ENCODE measurements at places on chromosomes 3 and 15.

DNA sequence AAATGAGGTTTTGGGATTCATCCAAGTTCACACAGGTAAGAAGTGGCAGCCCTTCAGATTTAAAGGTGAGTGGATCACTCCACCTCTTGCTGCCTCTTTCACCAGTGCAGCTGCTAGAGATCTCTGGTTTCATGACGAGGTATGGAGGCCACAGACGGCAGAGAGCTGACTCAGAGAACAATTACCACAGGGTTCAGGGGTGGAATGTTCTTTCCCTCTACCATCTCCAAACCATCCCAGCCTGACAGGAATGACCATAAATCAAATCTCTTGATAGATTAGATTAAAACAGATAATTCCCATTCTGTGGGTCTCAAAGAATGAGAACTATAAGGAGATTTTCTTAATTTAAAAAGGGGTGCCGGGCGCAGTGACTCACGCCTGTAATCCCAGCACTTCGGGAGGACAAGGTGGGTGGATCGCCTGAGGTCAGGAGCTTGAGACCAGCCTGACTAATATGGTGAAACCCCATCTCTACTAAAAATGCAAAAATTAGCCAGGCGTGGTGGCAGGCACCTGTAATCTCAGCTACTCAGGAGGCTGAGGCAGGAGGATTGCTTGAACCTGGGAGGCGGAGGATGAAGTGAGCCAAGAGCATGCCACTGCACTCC, 174.2 kb upstream of the ATP11B start:
- no peak for DNase-seq

- no peak for DNase-seq
Measured at GRCh38 chr3:125109536-125109925, 53.7 kb upstream of the HEG1 start.

DNA sequence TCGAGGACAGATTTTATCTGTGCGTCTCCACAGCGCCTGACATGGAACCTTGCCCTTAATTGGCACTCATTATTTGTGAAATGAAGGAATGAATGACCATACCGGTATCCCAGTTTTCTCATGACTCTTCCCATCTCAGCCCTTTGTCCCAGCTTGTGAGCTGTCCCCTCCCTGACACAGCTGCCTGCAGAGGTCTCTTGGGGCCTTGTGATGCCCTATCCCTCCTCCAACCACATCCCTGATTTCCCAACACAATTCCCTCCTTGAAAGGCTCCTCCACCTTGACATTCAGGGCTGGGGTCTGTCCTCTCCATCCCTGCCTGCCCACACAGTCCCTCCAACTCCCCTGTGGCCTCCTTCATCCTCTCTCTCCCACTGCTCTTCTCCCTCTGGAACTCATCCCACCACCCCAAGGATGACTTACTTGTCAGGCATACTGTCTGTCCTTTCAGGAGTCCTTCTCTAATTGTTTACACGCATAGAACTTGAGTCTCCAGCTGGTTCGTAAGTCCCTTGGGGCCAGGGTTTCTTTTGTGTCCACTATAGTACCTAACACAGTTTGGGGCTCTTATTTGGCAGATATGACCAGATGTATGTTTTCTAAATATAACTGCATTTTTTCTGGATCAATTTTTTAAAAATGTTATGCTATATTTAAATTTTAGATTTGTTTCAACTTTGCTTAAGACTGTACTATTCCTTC, 35.6 kb upstream of the FILIP1L start:
- no peak for DNase-seq

DNA sequence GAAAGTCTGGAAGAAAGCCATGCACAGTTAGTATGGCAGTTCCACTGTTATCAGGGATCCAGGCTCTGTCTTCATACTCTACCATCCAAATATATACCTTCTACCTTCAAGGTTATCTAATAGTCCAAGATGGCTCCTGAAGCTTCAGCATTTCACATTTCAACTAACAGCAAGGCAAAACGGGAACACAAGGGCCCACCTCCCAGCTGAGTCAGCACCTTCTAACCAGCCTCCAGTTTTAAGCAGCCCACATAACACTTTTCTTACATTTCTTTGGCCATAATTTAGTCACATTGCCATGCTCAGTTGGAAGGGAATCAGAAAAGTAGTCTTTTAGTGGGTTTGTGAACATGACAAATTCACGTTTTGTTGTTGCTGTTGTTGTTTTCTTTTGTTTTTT, 15.4 kb upstream of the MSL2 start:
- no peak for DNase-seq

- DNase-seq = no peak
Measured at GRCh38 chr3:191008074-191008473, 145.6 kb upstream of the GMNC start.

GRCh38 chr3:158420654-158421396, 150.2 kb upstream of the MLF1 start:
- no peak for DNase-seq

DNA sequence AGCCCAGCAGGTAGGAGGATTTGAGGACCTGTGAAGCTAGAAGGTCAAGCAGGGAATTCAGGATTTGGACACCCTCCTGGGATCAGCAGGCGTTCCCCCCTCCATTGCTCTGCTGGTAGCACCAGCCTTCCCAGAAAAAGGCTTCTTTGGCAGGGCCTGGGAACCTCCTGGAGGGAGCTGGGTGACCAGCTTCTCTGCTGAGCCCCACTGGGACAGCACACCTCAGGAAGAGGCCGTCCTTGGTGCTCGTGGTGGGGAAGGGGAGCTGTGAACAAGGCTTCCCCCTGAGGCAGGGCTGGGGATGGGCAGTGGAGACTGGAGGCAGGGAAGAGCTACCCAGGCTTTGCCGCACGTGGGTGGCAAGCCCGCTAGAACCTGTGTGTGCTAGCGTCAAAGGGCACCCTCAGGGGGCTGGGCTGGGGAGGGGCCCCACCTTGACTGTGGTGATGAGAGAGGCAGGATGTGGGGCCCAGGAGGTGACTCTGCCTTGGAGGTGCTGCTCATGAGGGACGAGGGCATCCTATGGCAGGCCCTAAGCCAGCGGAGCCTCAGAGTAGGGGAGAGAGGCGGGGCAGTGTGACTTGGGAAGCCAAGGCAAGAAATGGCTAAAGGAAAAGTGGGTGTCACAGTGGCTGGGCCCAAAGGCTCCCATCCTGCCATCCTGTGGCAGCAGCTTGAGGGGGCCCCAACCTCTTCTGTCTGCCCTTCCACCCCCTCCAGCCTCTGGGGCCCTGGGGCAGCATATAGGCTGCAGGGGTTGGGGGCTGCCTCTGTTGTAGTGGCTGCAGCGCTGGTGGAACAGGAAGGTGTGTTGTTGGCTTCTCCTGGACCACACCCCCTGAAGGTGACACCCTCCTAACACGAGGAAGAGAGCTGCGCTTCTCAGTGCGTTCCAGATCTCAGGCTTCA, 20.7 kb downstream of the KLF13 start:
- no peak for DNase-seq

All from Ammon's horn (tissue), 1 donor.